ENCODE measurements at places on chromosomes 6 and 20. TPM values are rescaled to one million over a fixed set of nuclear protein-coding genes. Genes with fewer than 3 reads are reported as not detected.

Gene PTPRT
- total RNA-seq: not detected

Gene C20orf141
- not detected for total RNA-seq

DNA sequence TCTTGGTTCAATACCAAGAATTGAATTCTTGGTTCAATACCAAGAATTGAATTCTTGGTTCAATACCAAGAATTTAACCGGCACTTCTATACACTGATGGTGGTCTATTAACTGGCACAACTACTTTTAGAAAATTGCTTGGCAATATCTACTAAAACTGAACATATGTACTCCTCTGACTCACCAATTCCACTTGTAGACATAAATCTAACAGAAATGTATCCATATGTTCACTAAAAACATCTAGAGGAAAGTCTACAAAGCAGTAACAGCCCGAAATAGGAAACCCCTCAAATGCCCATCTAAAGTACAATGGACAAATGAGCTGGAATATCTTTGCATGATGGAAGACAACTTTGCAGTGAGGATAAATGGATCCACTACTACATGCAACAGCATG, 71.9 kb downstream of the KIF16B start:
- H3K27ac ChIP-seq: no peak overlapping the region
- no peak overlapping the region for H3K4me3 ChIP-seq
- H3K4me1 ChIP-seq: no peaks in the 10 kb centered on the region

DNA sequence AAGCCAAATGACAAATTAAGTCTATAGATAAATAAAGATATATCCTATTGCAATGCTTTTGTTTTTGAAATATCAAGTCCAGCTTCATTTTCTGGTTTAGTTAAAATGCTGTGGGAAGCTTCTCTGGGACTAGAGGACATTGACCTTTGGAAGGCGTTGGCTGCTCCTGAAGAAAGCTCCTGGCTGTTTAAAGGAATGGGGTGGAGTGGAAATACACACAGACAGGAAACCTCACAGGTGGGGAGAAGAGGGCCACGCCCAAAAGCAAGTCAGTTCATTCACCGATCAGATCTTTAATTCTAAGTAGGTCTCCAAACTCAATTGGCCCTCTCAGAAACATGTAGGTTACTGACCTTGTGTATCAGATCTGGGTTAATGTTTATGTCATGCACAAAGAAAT, 59.6 kb downstream of the SPTLC3 start:
- no peak for DNase-seq
- no peak overlapping the region for H3K27ac ChIP-seq
- H3K27me3 ChIP-seq: no peaks in the 10 kb centered on the region
- no peak overlapping the region for H3K4me3 ChIP-seq
- no peaks in the 10 kb centered on the region for H3K36me3 ChIP-seq
- H3K4me1 ChIP-seq: no peaks in the 10 kb centered on the region

DNA sequence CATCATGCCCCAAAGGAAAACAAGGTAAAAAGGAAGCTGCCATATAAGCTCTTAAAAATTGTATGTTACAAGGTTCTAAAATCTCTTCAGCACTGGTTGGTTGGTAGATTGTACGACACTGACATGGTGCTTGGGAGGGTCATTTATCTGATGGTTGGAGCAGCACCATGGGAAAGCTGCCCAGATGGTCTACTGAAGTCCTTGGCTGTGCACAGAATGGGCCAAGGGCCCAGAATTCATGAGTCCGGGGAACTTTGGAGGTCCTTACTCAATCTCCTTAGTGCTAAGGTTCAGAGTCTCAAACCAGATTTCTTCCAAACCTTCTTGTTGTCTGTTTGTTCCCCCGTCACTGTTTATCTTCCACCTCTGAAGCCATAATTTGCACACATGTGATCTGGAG, 314.4 kb downstream of the ESR1 start:
- H3K27me3 ChIP-seq: no peaks in the 10 kb centered on the region
- no peak overlapping the region for H3K4me3 ChIP-seq
- H3K27ac ChIP-seq: no peak overlapping the region
- no peaks in the 10 kb centered on the region for H3K36me3 ChIP-seq

- H3K4me3 ChIP-seq: no peak overlapping the region
- H3K4me1 ChIP-seq: peaks cover 17% of the 10 kb centered on the region
- DNase-seq: no peak
- H3K36me3 ChIP-seq: peaks cover 2% of the 10 kb centered on the region
Measured at GRCh38 chr6:87212596-87212995, 57.2 kb downstream of the ZNF292 start.

DNA sequence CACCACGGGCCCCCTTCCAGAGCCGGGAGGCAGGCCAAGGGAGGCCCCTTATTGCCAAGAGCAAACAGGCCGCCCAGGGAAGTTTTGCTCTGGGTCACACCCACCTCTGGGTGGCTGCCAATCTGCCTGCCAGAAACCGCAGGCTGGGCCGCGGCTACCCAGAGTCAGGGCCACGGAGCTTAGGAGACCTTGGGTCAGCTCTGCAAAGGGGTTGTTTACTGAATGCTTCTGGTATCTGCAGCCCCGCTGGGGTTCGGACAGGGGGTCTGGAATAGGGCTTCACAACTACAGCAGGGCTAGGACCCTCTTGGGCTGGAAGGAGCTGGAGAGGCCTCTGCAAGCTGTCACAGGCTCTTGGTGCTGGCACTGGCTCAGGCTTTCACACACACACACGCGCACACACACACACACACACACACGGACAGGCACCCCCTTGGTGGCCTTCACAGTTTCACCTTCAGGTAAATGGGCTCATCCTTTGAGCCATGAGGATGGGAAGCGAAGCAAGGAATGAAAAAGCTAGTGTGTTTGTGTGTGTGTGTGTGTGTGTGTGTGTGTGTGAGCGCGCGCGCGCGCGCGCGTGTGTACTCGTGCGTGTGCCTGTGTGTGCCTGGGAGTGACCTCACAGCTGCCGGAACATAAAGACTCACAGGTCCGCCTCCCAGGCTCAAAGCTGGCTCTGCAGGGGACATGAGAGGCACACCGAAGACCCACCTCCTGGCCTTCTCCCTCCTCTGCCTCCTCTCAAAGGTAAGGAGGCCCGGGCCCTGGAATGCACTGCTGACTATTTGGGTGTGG, at the start of gene CCN5:
Gene CCN5 (plus strand): TSS at position 669 of the 798 bp plus-strand sequence. CDS start 22 bp downstream, at position 691.
- 0 out of 2 replicates have a peak, but pooled peaks cover 3% of the 10 kb centered on the region for H3K27me3 ChIP-seq
- H3K27ac ChIP-seq: no peak within 1 kb of the TSS
- DNase-seq: peak; percentile 32
- no peak within 1 kb of the TSS for H3K4me3 ChIP-seq

- DNase-seq: no peak
- H3K4me1 ChIP-seq: peaks cover 8% of the 10 kb centered on the region
- no peak overlapping the region for H3K4me3 ChIP-seq
- no peak overlapping the region for H3K27ac ChIP-seq
Measured at GRCh38 chr20:51379601-51380341, 162.7 kb downstream of the NFATC2 start.

All from HCT116 (cell line).